Small intestine (tissue), 16 donors: ENCODE measurements at places on chromosomes 5 and 9. TPM values are rescaled to one million over a fixed set of nuclear protein-coding genes. Genes with fewer than 3 reads are reported as not detected.
A peak's percentile ranks its signal among the peaks of the same experiment; 100 is the strongest.

- no peak for DNase-seq
Observed at GRCh38 chr9:27212191-27212590, 84.8 kb downstream of the EQTN start.

DNA sequence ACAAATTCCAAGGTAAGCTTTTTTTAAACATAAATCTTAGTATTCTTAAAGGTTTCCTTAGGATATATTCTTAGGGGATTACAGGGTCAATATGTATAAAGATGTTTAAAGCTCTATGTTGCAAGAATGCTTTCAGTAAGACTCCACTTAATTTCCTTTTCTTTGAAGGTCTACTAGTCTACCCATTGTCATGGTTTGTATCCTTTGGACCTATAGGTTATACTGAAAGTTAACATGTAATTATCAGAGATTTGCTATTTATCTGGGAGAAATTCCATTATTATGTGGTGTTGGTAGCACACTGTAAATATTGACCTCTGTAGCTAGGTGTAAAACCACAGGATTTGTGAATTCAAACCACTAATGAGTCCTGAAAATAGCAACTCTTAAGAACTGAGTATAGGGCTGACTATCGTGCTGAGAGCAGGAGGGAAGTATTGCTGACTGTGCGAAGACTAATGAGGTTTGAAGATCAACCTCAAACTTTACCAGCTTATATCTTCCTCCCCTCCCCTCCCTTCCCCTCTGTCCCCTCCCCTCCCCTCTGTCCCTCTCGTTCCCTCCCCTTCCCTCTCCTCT lies 85.6 kb downstream of the GADD45G start:
- no peak for DNase-seq

DNA sequence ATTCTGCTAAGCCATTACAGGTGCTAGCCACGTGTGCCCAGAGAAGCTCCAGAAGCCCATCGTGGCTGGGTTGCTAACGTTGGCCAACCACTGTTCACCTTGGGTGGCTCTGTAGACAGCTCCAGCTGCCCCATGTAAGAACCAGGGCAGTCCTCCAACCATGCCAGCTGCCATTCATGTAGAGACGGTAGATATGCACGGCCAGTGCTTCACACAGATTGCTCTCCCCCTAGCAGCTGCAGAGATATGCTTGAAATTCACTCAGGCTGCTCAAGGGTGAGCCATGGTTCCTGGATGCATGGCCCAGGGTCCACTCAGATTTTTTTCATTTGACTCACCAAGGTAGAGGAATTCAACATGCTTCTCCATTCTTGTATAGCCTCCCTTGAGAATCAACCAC lies 31.0 kb downstream of the GADD45G start:
- no peak for DNase-seq

The NR4A3 gene
- not detected for polyA plus RNA-seq

The GGTA1 gene
- polyA plus RNA-seq: 7.0 TPM

The PCDHGB5 gene
- 1.2 TPM for polyA plus RNA-seq

DNA sequence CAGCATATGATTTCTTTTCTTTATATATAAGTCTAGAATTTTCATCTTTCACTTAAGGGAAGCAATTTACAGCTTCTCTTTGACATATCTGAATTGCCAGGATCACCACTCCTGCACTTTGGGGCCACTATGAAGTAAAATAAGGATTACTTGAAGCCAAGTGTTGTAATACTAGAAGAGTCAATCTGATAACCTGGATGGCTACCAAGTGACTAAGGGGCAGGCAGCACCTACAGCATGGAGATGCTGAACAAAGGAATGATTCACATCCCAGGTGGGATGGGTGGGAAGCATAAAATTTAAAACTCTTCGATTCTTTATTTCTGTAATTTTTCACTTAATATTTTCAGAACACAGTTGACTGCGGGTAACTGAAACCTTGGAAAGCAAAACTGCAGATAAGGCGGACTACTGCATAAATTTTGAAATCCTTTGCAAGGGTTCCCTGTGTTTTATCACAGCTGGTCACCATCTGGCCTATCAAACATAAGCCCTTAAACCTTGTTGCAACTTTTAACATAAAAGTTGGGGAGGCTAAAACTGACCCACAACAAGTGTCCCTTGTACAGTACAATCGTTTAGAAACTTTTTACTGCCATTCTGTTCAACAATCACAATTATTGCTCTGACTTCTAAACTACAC lies 31.2 kb downstream of the NR3C1 start:
- no peak for DNase-seq

DNA sequence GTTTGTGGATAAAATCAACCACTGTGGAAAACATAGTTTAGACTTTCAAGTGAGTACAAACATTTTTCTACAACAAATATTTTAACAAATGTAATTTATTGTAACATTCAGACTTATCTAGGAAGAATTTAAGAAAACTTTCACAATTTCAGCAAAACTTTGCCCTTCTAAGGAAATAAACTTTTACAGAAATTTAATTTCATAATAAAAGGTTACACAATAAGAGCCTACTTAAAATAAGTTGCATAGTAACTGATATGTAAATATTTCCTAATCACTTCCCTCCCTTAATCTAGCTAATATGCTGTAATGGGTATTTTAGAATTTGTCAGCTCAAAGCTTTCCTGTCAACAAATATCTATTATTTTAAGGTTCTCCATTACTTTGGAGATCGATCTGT lies 1899.9 kb downstream of the MAT2B start:
- no peak for DNase-seq

- DNase-seq: no peak
Observed at GRCh38 chr5:167128581-167128980, 1162.9 kb upstream of the WWC1 start.

DNA sequence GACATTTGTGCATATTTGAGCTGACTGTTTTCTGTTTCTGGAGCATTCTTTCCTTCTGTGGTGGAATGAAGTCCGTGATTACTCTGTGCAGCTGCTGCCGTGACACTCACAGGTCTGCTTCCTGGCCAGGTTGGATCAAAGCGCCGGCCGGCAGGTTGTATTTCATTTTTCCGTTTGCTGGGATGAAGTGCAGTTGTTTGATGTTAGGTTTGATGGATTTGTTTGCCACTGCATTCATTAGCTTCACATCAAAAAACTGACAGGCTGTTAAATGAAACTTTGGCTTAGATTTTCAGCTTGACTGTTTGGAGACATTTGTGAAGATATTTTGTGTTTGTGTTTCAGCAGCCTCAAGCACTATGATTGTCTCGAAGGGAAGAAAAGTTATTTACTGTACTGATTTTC lies 140.1 kb downstream of the KDM4C start:
- DNase-seq: peak; percentile 51

DNA sequence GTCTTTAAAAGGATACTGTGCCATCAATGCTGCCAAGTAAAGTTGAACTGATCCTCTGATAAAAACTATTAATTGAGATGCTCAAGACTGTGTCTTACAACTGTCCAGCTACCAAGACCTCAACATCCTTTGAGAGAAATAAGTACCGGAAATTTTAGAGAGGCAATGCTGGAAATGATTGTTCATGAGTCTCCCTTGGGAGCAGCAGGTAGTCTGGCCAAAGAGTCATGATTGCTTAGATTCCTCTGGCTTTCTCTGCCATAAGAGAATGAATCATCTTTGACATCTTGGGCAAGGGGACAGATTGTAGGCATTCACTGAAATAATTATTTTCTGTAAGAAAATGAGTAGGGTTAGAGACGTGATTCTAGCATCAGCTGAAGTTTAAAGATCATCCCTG lies 466.6 kb upstream of the DAB2 start:
- no peak for DNase-seq

DNA sequence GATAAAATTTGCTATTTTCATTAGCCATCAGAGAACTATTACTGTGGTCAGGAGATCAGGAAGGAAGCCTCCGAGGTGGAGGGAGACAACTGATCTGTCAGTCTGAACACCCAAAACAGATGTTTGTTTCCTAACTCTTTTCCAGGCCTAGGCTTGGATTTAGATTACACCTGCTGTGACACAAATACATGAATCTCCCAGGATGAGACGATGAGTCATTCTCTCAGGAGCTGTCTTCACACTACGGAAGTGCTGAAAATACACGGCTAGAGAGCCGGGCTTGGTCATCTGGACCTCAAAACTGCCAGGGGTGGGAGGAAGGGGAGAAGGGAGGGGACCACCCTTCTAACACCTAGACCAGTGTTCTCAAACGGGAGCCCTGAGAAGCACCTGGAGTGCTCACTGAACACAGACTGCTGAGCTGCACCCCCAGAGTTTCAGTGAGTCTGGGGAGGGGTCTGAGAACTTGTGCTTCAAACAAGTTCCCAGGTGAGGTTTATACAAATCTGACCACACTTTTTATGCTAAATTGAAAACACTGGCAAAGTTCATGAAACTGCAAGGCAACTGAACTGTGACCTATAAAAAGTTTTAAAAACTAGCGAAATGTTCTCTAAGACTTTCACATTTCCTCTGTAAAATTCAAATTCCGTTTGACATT lies 80.3 kb upstream of the EQTN start:
- peak; percentile 66 for DNase-seq
